Kidney tubule cell (primary cell): ENCODE measurements at places on chromosomes 16 and 17.

GRCh38 chr17:760371-760770, 8.3 kb upstream of the GEMIN4 start:
- no peak for DNase-seq

DNA sequence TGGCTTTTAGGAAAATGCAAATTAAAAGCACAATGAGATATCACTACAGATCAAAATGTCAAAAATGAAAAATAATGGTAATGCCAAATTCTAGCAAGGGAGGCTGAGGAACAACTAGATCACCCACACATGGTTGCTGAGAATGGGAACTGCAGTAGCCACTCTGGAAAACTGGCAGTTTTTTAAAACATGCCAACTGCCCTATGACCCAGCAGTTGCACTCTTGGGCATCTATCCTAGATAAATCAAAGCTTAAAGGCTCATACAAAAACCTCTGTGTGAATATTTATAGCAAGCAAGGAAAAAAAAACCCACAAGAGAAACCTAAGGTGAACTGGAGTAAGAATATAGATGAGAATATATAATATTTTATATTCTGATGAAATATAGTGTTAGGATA, 104.3 kb downstream of the PRKCB start:
- no peak for DNase-seq

DNA sequence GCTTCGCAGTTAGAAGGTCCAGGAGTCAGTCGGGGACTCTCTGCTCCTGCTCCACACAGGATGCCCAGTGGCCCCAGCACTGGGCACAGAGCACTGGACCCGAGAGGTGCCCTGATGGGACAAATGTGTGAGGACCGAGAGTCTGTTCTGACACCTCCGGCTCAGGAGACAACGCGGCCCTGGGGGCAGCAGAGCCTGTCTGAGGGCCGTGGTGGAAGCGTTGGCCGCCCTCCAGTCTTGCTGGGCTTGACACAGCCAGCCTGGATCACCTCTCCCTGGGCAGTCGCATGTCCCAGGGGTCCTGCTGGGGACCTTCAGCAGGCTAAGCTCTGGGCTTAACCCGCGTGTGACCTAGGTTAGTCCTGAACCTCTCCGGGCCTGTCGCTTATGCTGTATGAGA, 23.1 kb downstream of the LGALS9 start:
- DNase-seq, result no peak

DNA sequence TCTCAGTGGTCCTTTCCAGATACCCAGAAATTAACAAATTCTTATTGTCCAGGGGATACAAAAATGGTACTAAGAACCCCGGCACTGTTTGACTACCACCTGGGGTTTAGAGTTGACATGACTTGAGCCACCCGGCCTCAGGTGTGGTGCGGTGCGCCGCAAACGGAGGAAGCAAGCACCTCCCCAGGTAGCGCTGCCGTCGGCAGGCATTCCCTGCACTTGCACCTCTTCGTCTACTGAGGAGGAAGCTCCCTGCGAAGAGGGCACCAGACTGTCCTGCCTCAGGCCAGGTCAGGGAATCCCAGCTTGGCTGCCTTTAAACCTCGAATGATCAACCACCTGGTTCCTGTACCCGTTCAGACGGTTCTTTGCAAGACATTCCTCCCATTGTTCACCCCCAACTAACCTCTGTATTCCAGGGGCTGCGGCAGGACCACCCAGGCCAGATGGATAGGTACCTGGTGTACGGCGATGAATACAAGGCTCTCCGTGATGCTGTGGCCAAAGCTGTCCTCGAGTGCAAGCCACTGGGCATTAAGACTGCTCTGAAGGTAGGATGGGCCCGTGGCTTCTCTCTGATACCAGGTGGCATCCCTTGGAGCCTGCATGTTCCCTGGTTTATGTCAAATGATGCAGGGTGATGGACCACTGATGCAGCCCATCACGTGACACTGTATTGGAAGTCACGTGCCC, 40.8 kb upstream of the ENDOV start:
- no peak for DNase-seq

- DNase-seq, result no peak
Measured at GRCh38 chr16:23323224-23324030, 21.3 kb downstream of the SCNN1B start.

DNA sequence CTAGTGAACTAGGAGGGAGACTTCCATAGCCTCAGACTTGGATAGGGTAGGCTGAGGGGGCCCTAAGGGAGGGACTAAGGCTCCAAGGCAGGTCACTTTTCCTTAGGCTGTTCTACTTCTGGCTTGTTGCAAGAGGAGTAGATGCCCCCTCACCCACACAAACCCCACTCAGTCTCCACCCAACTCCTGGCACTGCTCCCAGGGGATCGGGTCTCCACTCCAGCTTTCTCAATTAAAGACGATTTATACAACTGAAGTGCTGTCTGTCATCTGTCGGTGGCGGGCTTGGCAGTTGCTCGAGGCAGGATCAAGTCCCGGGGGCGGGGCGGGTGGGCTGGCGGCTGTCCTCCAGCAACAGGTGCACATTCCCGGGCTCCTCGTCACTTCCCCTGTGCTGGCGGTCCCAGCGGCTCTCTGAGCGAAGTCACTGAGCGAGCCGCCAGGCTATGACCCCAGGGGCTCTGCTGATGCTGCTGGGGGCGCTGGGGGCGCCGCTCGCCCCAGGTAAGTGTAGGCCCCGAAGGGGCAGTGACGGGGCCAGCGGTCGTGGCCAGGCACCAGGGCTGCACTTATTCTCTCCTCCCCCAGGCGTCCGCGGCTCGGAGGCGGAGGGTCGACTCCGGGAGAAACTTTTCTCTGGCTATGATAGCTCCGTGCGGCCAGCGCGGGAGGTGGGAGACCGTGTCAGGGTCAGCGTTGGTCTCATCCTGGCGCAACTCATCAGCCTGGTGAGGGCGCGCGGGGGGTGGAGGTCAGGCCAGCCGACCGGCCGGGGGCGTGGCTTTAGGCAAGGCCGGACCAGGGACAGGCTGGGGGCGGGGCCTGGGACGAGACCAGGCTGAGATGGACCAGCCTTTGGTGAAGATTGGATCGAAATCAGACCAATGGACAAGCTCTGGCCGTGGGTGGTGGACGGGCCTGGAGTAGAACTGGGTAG, at the start of gene CHRNB1:
CHRNB1 (plus strand) TSS at position 380 of the 937 bp plus-strand sequence; CDS start at position 447, 67 bp downstream.
- DNase-seq, result peak; percentile 78

DNA sequence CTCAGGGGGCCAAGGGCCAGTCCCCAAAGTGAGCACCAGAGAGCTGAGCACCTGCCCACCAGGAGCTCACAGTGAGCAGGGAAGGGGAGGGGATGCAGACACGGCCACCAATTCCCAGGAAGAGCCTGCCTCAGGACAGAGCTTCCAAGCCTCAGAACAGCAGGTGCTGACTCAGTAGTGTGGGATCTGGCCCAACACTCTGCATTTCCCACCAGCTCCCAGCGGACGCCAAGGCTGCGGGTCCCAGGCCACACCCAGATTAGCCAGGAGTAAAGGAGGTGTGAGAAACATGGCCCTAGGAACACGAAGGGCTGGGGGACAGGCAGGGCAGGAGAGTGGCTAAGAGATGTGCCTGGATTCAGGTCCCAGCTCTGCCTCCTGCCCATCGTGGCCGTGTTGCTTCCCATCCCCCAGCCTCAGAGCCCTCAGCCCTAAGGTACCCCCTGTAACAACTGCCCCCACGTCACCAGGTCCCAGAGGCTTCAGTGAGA, 28.4 kb upstream of the EIF1 start:
- no peak for DNase-seq

DNA sequence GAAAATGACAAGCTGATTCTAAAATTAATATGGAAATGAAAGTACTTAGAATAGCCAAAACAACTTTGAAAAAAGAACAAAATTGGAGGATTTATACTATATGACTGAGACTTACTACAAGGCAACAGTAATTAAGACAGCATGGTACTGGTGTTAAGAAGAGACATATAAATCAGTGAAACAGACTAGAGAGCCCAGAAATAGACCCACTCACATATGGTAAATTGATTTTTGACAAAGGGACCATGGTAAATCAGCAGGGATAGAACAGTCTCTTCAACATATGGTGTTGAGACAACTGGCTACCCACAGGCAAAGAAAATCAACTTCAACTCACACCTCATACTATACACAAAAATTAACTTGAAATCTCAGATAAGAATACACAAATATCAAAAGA, 12.9 kb downstream of the CMC2 start:
- DNase-seq, result no peak

DNA sequence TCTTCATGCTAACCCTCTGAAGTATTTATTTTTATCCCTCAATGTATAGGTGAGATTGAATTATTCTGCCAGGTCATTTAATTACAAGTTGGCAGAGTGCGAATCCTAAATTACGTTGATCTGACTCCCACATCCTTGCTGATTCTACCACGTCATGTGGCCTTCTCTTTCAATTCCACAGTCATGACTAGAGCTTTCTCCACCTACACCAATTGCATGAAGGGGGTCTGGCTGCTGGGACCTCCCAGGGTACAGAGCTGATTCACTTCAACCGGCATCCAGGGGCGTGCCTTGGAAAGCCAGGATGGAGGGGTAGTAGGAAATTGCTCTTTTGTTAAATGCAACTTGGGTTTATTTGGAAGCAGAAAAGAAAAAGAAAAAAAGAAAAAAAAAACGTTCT, 41.1 kb upstream of the CDH13 start:
- no peak for DNase-seq

- DNase-seq, result no peak
Measured at GRCh38 chr17:35761601-35762000, 914 bp downstream of the C17orf50 start.

DNA sequence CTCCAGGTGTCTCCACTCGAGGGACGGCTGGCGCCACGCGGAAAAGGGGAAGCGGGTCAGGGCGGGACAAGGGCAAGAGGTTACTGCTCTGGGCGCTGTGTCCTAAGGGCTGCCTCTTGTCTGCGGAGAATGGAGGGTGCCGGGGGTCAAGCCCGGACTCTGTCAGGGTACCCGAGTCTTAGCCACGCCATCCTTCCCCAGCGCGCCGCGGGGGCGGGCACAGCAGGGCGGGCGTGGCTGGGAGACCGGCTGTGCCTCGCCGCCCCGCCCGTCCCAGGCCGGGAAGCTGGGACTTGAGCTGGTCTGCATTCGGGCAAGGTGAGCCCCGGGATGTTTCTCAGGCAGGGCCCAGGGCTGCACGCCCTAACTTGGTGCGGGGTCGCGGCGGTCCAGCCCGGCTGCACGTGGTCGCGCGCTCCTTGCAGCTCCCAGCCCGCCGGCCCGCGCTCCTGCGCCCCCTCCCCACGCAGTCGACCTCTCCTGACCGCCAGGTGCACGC, 6.2 kb upstream of the ACTG1 start:
- DNase-seq, result peak; percentile 65

DNA sequence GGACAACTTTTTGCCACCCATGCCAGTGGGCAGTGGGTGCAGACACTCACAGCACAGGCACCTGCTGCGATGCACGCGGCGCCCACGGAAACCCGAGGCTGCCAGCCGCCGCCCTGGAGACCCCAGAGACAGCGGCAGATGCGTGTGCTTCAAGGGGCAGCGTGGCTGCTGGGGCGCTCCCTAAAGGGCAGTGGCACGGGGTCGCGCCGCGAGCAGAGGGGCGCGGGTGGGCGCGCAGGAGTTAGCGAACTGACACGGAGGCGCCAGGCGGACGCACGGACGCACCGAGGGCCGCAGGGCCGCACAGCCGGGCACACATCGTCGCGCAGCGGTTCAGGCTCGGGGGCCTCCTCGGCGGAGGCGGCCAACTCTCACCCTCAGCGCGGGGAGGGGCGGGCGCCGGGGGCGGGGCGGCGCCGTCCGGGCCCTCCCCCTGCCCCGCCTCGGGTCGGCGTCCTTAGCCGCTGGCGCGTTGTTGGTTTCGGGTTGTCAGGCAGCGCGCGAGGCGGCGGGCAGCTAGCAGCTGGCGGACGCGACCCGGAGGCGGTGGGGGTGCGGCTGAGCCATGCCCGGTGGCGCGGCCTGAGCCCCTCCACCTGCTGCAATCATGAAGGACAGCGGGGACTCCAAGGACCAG, at the start of gene KIF19:
KIF19 (plus strand) TSS at position 484 of the 637 bp plus-strand sequence; CDS start at position 608, 124 bp downstream.
- DNase-seq, result no peak

DNA sequence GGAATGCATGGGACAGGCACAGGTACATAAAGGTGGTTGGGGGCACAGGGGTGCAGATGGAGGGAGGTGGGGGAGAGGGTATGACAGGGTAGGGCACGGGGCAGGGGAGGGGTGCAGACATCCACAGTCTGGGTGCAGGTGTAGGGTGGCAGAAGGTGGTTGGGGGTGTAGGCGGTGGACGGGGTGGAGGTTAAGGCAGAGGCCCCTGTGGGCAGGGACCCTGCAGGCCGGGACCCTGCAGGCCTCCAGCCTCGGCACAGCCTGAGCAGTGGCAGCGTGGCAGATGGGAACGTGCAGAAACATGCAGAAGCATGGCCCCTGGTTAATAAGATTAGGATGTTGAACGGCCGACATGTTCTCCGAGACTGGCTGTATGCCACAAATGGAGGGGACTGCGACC, 115.2 kb downstream of the RBFOX3 start:
- no peak for DNase-seq

DNA sequence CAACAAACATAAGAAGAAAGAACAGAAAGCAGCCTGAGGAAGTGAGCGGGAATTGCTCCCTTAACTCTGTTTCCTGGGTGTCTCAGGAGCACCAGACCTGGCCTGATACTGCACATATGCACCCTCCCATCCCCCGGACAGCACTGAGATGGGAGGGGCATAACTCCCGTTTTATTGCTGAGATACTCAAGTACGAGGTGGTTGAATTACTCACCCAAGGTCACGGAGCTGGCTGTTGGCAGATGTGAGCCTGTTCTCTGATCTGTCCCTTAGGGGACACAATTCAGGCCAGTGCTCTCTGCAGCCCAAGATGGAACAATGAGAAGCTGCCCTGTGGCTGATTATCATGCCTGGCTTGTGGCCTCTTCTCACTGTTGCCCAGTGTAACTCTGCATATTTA, 9.1 kb upstream of the MED9 start:
- no peak for DNase-seq

DNA sequence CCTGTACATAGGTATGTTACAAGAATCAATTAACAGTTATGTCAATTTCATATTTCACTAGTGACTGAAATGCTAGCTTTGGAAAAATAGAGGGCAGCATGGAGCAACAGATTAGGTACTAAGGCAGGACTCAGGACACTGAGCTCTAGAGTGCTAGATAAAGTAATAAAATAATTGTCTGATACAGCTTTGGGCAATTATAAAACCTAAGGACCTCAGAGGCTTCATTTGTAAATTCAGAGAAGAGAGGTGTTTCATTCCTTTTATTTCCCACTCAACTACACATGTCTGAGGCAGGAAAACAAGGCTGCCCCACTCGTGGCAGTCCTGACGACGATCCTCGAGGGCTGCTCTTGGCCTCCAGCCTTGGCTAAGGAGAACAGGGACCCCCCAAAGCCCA, 81.5 kb downstream of the CA4 start:
- DNase-seq, result peak; percentile 10

DNA sequence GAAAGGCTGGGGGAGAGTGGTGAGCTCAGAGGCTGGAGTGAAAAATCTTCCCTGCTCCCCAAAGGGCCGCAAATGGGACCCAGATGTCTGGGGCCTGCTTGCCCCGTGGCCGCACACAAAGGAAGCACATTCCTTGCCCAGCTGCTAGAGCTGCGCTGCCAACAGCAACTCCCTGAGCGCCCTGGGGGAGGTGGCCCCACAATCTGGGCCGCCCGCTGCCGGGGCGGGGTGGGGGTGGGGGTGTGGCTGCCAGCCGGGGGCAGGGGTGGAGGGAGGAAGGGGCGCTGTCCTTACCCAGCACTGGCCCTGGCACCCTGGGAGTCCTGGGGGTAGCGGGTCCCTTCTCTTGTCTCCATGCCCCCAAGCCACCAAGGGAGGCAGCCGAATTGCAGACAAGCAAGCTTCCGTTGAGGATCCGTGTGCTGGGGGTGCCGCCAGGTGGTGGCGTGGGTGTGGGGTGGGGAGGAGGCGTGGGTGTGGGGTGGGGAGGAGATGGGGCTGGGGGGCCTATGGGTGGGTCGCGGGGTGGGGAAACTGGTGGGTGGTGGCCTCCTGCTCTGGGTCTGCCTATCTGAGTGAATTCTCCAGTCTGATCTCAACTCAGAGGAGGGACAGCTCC, 48.4 kb upstream of the PABPN1L start:
- no peak for DNase-seq

- no peak for DNase-seq
Measured at GRCh38 chr16:11325404-11326083, 19.7 kb upstream of the RMI2 start.
